Central memory CD4-positive, alpha-beta T cell (primary cell): ENCODE measurements at places on chromosomes 2 and 18.

DNA sequence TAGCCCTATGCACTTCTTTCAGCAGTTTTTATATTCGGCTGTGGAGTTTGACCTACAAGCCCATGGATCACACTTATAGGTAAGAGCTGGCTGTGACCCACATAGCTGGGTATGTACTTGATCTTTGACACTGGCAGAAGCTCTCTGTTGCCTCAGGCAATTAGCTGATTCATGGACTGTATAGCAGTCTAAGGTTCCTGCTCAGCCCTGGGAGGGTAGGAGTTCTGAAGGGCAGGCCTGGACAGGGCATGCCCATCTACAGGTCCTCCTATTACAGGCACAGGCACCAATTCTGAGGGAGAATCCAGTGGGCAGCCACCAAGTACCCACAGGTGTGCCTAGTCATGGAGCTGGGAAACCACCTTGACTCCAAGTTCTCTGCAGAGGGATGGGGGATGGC, 301.8 kb upstream of the GALNT5 start:
- no peak for DNase-seq

DNA sequence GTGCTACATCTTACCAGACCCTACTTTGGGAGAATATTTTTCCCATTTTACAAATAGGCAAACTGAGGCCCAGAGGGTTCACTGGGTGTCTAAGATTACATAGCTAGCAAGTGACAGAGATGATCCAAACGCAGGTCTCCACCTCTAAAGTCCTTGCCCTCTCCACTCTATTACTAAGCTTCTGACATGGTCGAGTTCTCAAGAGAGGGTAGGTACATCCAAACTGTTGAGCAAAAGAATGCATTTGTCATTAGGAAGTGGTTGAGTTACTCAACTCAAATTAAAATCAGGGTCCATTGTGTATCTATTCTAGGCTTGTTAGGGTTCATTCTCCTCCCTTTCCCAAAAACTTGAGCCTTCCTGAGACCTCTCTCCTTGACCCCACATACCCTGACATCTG, 680.6 kb upstream of the FANCL start:
- no peak for DNase-seq

GRCh38 chr2:60246583-60246982, 306.9 kb downstream of the BCL11A start:
- DNase-seq: no peak

DNA sequence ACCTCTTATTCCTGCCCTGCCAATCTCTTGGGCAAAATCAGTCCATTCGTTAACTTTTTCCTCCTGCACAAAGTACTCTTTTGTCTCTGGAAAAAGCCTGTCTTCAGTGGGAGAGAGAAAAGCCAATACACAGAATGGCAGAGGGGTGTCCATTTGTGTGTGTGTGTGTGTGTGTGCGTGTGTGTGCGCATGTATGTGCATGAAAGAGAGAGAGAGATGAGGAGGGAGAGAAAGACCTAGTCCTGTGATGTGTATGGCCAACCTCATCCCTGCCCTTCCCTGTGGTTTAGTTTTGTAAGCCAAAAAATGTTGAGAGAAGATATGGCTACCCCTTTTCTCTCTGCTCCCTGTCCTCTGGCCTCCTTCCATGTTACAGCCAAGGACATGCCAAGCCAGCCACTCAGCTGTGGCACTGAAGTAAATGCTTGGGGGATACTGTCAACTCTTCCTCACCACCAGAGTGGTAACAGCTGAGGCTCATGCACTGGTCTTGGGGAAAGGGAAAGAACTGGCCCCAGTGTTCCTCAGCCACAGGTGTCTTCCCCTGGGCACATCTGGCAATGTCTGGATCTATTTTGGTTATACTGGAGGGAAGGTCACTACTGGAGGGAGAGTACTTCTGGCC, 10.6 kb downstream of the SLC4A5 start:
- no peak for DNase-seq

DNA sequence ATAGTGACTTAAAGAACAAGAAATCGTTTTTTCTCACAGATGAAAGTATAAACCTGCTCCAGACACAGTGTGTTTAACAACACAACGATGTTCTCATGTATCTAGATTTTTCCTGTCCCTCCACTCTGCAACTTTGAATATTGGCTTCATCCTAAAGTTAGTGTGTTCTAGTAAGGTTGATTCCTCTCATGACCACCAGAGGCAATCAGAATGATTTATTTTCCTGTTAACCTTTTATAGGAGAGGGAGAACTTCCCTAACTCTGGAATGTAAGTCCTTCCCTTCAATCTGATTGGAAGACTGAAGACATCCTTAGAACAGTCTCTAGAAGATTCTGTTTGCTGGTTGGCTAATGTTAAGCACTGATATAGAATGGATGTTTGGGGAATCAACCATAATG, 41.0 kb upstream of the TAF4B start:
- no peak for DNase-seq

- no peak for DNase-seq
Measured at GRCh38 chr2:202911203-202911511, 316 bp downstream of the WDR12 start.

GRCh38 chr2:199940373-199940772, 14.9 kb downstream of the TYW5 start:
- DNase-seq: no peak

DNA sequence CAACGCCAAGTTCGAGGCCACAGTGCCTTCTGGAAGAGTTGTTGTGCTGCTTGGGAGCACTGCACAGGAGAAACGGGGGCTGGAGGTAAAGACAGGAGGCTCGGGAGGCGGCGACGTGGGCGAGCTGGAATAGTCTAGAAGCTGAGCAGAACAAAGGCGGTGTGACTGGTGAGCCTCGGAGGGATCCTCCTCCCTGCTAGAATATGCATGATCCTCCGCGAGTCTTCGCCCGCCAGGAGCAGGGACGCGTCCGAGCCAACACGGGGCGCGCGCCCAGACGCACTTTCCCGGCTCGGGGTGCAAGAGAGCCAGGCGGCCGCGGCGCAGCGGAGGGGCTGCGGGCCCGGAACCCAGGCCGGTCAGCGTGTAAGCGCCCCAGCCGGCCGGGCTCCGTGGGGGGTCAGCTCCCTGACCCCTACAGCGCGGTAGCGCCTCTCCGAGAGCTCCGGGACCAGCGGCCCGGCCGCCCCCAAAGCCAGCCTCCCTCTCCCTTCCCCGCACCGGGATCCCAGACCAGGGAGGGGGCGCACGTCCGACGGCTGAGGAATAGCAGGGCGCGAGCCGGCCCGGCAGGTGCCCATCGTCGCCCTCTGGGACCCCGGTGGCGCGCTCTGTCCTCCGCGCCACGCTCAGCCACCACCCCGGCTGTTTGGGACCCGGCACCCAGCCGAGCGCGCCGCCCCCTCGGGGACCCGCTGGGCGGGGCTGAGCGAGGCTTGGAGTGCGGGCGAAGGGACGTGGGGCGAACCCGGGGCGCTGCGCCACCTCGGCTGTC, 62.5 kb downstream of the GNAL start:
- DNase-seq: no peak

DNA sequence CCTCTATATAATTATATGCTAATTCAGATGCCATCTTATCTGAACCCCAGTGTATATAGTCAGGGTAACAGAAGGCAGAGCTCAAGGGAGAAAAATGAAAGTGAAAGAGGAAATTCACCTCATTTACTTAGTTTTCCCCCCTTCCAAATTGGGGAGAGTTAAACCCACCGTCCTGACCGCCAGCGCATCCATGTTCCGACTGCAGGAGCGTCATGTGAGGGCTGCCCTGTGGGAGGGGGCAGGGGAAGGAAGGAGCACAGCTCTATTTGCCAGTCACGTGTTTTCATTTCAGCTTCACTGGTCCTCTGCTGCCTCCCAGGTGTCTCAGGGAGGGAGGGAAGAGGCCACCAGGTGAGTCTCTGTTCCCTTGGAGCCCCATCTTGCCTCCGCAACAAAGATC, 13.2 kb downstream of the CNNM4 start:
- DNase-seq: peak; percentile 59

GRCh38 chr2:205411558-205411957, 270.7 kb upstream of the NRP2 start:
- DNase-seq: no peak

- no peak for DNase-seq
Measured at GRCh38 chr18:7577706-7578105, 10.6 kb downstream of the PTPRM start.

DNA sequence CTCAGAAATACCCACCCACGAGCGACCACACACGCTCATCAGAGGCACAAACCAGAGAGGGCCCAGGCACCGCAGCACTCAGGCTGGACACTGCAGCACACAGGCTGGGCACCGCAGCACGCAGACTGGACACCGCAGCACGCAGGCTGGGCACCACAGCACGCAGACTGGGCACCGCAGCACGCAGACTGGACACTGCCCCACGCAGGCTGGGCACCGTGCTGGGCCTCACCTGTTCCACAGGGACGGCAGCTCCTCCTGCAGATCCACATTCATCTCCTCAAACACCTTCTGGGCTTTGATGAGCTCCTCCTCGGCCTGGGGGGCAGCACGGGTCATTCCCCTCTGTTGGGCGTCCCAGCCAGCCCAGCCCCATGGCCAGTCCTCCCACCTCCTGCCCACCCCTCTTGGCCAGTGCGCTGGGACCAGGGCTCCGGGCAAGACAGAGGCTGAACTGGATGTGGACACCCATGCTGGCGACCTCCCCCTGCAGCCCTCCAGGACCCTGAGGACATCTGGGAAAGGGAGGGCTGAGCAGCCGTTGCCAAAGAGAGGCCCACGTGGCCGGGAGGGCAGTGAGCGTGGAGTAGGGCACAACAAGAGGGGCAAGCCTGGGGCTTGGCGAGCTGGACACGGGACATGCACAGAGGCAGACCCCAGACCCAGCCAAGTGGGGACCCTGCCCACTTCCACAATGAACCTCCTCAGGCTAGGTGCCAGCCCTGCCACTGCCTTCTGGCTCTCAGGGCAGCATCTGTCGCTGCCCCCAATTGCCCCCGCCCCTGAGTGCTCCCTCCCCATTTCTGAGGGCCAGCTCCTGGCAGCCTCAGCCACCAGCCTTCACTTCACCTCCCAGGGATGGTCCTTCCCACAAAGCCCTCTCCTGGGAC, 43.0 kb downstream of the BIN1 start:
- no peak for DNase-seq

GRCh38 chr2:207845202-207845864, 75.6 kb upstream of the FZD5 start:
- no peak for DNase-seq

DNA sequence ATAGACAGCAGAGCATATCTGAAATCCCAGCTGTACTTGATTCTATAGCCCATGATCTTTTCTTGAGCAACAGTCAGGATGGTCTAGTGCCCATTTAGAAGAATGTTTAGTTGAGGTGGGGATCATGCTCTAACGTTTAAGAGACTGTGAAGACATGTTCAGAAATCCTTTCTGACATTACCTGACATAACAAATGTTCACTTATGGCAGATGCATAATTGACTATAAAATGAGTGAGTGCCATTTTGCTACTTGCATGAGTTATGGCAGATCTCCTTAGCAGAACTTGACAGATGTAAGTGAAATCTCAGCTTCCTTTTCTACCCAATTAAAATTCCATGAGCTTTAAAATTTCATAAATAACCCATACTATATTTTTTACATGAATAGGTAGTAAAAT, 209.5 kb upstream of the MMADHC start:
- no peak for DNase-seq

DNA sequence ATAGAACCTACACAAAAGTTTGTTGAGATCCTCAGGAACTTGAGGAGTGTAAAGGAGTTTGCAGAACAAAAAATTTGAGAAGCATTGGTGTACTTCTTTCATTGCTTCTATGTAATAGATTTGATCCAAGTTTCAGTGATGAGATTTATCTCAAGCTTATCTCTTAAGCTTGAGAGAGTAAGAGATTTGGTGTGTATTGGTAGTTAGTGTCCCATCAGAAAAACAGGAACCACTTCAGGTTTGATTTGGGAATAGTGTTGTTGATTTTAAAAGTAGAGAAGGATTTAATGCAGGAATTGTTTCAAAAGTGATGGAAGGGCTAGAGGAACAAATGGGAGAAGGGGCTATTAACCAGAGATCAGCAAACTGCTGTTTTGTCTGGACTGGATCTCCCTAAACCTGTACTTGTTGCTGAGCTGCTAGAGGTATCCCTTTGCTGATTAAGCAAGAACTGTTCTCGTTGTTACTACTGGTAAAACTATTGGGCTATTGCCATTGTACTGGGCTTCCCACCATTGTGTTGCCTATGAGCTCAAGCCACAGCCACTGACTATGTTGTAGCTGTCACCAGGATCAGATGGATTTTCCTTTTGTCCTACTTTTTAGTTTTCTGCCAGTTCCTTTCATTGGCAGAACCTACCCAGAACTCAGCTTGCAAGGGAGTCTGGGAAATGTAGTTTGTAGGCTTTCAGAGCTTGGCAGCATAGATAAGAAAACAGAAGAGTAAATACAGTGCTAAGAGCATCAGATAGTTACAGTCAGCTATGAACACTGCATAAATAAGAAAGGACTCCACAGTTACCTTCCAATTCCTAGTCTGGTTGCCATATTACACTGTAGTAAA, 39.3 kb downstream of the RAB10 start:
- no peak for DNase-seq

DNA sequence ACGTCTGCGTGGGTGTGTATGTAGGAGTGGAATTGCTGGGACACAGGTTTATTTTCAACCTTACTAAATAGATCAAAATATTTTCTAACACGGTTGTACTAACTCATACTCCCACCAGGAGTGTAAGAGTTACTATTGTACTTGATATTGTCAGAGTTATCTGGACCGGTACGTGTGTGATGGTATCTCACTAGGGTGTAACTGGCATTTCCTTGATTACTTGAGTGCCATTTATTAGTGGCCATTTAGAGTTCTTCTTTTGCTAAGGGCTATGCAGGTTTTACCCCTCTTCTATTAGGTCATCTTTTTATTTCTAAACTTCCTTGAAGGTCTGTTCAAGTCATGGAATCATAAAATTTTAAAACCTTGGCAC, 33.5 kb downstream of the CENPO start:
- DNase-seq: no peak

- DNase-seq: no peak
Measured at GRCh38 chr18:2636126-2636631, 19.3 kb upstream of the SMCHD1 start.

DNA sequence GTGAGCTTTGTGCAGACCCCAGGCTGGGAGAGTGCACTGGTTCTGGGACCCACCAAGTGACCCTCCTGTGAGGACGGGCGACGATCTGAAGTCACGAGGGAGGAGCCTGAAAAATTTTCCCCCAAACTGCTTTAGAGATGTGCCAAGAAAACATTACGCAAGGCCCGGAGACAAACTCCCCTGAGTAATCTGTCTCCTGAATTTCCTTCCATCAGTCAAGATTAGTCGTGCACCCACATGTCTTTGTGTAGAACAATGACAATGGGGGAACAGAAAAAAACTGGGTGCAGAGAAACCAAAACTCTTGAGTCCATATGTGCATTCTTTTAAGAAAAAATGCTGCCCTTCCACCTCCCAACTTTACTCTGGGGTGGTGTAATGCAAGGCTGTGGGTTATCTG, 12.6 kb upstream of the NCK2 start:
- DNase-seq: no peak

- no peak for DNase-seq
Measured at GRCh38 chr2:160363961-160364360, 129.6 kb downstream of the RBMS1 start.

- no peak for DNase-seq
Measured at GRCh38 chr2:19881908-19882265, 19.9 kb downstream of the TTC32 start.

GRCh38 chr18:12308386-12309100, 502 bp downstream of the TUBB6 start:
- no peak for DNase-seq

GRCh38 chr18:76994086-76994654, 138.4 kb downstream of the MBP start:
- DNase-seq: no peak
